T-helper 1 cell (primary cell): ENCODE measurements at places on chromosomes 4 and X.

GRCh38 chr4:184232202-184232601 is 14.5 kb upstream of the ENPP6 start:
- no peak for DNase-seq

- DNase-seq: no peak
Measured at GRCh38 chr4:21921526-21922180, 26.9 kb downstream of the KCNIP4 start.

GRCh38 chrX:10156199-10157031 is at the start of gene CLCN4:
Gene CLCN4 (plus strand): TSS chrX:10156975. CDS start chrX:10185033, 28,058 bp downstream.
- no peak for DNase-seq

GRCh38 chrX:48703642-48704481 is 7.3 kb downstream of the SUV39H1 start:
- DNase-seq: no peak

GRCh38 chr4:127660284-127660885 is 27.6 kb downstream of the INTU start:
- no peak for DNase-seq

DNA sequence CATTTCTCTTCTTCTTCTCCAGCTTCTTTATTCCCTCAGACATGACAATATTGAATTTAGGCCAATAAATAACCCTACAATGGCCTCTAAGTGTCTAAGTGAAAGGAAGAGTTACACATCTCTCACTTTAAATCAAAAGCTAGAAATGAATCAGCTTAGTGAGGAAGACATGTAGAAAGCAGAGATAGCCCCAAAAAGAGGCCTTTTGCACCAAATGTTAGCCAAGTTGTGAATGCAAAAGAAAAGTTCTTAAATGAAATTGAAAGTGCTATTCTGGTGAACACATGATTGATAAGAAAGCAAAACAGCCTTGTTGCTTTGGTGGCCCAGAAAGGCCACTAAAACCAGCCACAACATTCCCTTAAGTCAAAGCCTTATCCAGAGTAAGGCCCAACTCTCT is 146.2 kb upstream of the HHIP start:
- DNase-seq: no peak

- DNase-seq: no peak
Measured at GRCh38 chr4:77037736-77038135, 38.1 kb downstream of the CCNI start.

- DNase-seq: no peak
Measured at GRCh38 chrX:1390621-1391369, 1.1 kb downstream of the SLC25A6 start.

DNA sequence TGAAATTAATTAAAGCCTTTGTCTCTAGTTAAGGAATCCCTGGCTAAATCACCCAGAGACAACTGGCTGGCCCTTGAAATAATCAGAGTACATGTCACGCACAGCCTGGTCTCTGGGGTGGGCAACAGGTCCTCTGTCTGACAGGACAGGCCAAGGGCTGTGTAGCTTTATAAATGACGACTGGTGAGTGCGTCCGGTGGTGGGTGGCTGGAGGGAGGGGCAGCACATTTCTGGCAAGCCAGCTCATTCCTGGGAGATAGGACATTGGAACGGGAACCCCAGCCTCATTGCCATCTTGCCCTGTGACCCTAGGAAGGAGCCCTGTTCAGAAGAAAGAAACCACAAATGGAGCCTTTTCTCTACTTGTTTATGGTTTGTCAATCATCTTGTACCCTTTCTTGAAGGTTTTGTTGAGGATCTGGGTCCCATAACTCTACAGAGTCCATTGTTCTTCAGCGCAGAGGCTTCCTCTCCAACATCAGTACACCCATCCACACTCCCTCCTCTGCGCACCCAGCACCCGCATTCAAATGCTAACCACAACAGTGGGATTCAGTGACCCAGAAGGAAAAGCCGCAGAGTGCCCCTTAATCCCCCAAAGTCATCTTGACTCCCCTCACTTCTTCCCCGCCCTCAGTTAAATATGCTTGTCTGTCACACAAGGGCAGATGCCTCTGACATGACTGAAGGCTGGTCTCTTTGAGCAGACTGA is 368.1 kb downstream of the UNC5C start:
- no peak for DNase-seq

DNA sequence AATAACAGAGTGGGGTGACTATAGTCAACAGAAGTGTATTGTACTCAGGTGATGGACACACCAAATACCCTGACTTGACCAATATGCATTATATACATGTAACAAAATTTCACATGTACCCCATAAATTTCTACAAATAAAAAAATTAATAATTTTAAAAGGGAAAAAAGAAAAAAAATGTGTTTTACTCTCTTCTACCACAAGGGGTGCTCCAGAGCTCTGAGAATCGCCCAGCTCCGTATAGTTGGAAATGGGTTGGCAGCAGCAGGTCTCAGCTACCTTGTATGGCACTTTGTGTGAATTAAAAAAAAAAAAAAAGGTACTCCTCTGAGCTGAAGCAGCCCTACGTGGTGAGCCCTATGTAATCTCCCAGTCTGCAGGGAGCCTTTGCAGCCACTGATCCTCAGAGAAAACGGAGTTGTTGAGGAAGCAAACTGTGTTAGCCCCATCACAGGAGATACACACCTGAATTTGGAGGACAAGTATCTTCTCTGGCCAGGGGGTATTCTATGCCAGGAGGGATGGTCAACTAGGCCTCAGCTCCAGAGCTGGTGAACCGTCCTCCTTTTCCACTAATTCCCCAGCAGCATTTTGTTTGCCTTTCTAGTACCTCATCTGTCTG is 17.2 kb upstream of the POLA1 start:
- DNase-seq: no peak

DNA sequence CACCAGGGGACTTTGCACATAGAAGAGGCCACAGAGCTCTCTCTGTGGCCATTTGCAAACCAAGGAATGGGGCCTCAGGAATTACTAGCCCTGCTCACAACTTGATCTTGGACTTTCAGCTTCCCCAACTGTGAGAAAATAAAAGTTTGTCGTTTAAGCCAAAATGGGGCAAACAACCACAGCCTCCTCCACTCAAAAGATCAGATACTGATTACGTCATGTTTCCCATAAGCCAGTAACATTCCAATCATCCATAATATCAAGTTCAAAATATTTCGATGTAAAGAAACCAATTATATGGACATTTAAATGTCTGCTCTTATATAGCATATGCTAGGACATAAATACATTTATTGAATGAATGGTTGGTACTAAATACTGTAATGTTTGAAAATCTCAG is 307.5 kb upstream of the HAND2 start:
- DNase-seq: no peak

DNA sequence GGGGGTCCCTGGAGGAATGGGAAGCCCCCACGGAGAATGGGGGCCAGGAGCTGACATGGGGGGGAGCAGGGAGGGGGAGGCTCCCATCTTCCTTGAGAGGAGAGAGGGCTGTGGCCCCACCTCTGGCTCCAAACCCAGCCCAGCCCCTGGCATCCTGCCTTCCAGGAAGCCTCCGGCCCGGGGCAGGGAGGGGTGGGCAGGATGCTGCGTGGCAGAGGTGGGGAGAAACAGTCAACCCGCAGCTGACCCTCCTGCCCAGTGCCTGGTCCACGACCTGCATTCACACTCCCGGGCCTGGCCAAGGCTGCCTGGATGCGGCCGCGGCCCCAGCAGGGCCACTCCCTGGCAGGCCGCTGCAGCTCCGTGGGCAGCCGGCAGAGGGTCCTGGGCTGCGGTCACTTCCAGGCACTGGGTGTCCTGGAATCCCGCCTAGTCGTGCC is 39.0 kb downstream of the CPLX1 start:
- no peak for DNase-seq

DNA sequence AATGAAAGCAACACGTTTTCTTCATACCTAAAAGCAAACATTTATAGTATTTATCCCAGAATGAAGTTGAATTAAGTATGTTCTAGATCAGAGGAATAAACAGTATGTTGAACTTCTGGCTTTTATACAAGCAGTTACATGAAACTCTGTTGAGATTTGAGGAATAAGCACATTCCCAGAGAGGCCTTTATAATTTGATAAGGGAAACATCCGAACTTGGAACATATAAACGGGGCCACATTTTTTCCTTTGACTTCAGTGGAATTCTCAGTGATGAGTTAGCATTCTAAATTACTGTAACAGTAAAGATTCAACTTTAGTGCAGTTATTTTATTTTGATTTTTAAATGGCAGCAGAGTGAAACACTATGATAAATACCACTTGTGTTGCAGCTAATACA is 119.5 kb downstream of the GLRA3 start:
- no peak for DNase-seq

DNA sequence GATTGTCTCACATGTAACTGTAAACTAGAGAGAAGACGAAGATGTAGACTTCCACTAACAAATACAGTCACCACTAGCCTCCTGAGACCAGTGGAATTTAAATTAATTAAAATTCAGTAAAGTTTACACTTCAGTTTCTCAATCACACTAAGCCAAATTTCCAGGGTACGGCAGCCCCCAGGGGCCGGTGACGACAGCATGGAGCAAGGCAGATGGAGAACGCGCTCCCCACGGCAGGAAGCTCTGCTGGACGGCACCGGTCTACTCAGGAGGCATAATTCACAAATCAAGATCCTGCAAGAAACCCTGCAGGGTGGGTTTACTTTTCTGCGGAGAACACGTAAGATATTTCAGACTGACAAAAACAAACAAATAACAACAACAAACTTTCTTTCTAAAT is 80.7 kb downstream of the FAT1 start:
- no peak for DNase-seq

DNA sequence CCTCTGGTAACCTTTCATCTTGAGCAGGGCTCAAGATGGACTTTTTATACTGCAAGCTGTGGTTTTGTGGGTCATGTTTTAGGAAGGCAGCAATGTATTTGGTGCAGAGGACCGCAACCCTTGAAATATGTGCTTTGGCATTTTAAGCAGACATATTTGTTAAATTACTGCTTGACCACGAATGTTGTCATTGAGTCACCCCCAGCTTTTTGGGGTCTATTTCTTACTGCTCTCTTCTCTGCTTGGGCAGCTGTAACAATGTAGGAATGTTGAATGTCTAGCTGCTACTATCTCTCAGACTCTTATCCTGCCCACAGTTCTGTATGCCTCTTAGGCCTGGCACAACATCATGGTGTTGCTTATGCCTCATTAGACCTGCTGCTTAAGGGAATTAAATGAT is 6.0 kb downstream of the RBPJ start:
- DNase-seq: no peak

DNA sequence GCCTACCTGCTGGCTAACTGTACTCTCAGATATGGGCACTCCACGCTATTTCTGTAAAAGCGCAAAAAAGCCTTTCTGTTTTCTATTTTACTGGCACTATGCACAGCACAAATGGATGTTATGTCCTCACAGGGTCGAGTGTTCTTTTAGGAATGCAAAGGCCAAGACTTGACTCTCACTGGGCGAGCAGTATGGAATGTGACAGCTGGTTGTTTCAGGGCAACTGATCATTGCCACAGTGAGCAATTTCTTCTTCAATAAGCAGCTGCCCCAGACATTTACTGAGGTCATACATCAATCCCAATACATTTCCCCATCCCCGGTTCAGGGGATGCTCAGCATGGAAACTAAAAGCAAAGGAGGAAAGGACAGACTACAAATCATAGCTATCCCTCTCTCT is 58.2 kb downstream of the PDE5A start:
- no peak for DNase-seq
